ENCODE measurements at places on chromosomes 11 and 22.
A peak's percentile ranks its signal among the peaks of the same experiment; 100 is the strongest.

DNA sequence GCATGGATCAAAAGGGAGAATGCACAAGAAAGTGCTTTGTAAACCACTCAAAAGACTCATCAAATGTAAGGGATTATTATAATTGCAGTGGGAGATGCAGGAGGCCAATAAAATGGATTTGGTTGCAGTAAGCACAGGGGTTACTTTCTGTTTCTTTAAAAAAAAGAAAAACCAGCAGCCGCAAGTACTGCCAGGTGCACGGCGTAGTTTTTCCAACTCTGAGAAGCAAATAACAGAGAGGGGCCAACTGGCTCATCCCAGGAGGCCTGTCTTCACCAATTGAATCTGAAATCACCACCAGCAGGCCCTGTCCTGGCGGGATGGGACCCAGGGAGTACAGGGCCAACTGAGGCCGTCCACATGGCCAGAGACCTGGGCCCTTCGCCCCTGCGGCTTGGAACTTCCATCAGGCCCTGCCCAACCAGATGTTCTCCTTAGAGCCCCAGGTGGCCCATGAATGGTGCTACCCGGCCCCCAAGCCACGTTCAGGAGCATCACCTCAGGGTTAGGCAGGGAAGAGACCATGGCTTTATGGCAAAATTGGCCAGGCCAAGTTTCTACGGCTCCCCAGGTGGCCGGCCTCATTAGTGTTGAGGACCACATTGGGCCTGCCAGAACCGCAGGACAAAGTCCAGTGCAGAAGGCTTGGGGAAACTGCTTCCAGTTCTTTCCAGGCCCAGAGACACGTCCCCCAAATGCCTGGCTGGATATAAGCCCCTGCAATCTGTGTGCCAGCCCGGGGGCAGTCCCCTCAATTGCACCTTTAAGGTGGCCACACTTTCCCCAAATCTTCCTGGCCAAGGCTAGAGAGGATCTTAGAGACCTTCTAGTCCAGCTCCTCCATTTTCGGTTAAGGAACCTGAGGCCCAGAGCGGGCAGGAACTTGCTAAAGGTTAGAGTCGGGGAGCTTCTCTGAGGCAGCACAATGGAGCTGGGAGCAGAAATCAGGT, 61.7 kb downstream of the CHRDL2 start:
- no peak for DNase-seq

DNA sequence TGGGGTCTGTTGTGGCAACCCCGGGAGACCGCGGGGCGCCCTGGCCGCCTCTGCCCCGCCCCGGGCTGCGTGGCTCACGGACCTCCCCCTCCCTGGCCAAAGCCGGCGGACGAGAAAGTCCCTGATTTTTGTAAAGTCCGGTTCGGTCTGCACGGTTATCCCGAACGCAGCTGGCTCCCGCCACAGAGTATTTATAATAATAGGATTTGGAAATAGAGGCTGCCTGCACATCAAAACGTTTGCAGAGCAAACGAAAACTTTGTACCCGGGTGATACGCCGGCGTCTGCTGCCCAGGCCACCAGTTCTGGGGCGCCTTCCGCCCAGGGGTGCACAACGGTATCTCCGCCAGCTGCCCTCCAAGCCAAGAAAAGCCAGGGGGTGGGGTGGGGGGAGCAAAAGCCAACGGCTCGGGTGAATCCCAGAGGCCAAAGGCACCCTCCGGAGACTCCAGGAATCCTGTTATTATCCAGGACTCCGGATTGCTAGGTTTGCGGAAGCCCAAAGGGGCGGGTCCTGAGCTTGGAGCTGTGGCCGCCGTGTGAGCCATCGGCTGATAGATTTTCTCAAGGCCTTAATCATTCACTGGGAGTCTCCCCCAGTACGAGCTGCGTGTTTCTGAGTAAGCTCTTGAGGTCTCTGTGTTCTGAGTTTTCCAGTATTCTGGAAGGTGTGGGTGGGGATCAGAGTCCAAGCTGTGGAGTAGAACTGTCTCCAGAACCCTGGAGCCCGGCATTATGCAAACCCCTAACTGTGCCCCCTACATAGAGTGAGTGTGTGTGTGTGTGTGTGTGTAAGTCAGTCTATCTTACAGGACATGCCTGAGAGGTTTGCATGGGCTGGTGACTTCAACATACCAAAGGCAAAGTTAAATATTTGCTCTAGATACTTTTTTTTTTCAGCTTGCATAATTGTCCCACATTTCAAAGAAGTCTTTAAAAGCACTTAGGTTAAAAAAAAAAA, 673 bp upstream of the SHANK2 start:
- no peak for DNase-seq

DNA sequence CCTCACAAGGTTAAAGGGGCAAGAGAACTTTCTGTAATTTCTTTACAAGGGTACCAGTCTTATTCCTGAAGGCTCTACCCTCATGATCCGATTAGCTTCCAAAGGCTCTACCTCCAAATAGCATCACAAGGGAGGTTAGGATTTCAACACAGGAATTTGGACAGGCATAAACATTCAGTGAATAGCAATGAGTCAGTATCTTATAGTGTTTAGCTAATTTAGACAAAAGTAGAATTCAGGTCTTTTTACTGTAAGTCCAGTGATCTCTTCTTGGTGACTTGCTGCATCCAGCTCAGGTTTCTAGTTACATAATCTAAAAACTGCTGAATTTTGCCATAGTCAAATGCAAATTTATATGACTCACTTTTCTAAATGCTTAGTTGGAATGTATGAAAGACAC, 1995.6 kb upstream of the RAG2 start:
- DNase-seq: no peak

DNA sequence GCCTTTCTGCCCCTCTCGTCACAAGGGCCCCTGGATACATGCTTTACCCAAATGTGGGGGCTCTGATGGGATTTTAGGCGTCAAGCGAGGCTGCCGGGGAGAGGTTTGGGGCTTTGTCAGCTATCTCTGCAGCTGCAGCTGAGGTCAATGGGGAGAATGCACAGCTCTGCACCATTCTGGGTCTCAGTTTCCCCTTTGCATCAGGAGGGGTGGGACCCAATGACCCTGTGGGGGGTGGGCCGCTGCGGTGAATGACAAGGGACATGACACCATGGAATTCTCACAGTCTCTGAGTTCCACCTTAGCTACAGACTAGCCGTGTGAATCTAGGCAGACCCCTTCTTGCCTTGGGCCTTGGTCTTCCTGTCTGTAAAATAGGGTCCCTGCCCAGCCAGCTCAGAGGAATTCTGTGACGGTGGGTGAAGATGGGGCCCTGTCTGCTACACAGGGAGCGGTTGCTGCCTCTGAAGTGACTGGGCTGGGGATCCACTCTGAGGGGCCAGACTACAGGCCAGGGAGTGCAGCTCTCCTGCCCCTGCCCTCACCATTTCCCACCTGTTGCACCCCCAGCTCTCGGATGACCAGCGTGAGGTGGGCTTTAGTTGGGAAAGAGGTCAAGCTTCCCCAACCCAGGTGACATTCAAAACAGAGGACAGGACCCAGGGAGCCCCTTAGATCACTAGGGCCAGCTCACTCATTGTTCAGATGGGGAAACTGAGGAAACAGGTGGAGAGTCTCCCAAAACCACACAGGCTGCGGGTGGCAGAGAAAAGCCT, 35.9 kb upstream of the WNT11 start:
- no peak for DNase-seq

GRCh38 chr11:65911682-65912568, 6.9 kb downstream of the C11orf68 start:
- peak; percentile 91 for DNase-seq

DNA sequence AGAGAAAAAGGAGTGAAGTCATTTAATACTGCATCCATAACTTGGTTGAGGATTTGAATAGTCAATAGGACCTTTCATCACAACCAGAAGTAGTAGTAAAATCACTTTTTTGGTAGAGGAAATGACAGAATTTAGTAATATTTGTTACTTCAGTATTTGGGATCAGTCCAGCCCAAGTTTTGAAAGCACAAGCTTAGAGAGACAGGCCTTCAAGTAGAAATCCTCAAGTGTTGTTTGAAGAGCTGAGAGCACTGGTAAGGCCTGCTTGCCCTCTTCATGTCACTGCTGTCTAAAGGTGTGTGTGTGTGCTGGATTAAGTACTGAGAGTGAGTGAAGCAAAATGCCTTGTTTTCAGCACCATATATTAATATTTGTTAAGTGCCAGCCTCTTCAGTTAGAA, 137.3 kb downstream of the WNT11 start:
- DNase-seq: no peak

GRCh38 chr22:40966726-40967085, 15.5 kb downstream of the RBX1 start:
- no peak for DNase-seq
